ENCODE measurements at places on chromosomes 16 and 17.
A peak's percentile ranks its signal among the peaks of the same experiment; 100 is the strongest.

- no peak for DNase-seq
These were observed 10.1 kb upstream of the COG1 start for GRCh38 chr17:73182616-73183310.

- DNase-seq = no peak
These were observed 227.2 kb upstream of the MON1B start for GRCh38 chr16:76963614-76964315.

GRCh38 chr16:17343728-17344127, 127.0 kb downstream of the XYLT1 start:
- no peak for DNase-seq

GRCh38 chr16:8714174-8714573, 39.8 kb downstream of the ABAT start:
- no peak for DNase-seq

DNA sequence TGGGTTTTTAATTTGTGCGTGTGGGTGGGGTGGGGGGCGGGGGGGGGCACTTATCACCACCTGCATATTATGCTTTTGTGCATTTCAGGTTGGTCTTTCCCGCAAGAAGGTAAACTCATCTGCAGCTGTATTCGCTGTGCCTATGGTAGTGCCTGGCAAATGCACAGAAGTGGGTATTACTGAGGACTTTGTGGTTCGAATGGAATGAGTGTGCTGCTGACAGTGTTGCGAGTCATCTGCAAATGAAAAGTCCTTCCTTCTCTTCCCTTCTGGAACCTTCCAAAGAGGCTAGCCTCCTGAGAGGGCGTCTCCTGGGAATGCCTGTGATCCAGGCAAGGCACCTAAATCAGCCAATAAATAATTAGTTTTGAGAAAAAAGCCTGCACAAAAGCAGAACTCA, 532.9 kb downstream of the MAF start:
- DNase-seq = no peak

DNA sequence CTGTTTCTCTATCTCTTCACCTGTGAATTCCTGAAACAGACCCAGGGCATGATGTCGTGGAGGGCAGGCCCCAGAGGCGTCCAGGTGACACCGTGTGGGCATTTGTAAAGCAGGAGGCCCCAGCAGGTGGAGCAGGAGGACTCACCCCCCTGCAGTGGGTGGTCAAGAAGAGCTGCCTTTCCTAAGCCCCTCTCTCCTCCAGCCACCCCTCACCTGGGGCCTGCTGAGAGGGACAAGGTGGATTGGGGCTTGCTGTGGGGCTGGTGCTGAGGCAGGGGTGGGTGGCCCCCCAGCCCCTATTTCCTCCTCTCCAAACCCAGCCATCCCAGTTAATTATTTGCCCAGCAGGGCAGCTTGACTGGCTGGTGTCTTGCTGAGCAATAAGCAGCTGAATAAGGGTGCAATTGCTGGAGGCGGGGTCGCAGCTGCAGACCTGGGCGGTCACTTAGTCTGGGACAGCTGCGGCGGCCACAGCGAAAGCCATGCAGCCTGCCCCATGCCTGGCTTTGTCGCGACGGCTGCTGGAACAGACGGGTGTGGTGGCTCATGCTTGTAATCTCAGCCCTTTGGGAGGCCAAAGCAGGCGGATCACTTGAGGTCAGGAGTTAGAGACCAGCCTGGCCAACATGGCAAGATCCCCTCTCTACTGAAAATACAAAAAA, 56.4 kb downstream of the JPH3 start:
- no peak for DNase-seq

DNA sequence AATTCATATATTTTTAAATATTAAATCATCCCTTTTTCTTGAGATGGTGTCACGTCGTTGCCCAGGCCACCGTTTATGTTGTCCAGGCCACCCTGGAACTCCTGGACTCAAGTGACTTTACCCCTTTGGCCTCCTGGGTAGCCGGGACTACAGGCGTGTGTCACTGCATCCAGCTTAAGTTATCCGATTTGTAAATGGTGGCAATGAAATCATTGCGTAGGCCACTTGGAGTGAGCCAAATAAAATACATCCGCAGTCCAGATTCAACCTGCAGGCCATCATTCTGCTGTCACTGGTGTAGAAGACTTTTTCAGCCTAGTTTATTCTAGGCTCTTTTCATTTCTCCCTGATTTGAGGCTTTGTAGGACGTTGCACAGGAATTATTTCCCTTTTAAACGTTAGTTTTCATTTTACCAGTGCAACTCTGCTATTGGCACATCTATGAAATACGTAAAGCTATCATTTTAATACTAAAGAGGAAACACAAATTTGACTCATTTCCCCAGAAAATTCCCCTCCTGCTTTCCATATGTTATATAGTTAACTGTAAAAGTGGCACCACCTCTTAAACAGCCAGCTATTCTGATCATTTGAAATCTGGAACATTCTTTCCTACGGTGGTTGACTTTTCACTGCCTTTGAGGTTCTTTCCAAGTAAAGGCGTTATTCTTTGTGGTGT, 449.8 kb downstream of the MAF start:
- no peak for DNase-seq

- DNase-seq = no peak
These were observed 818 bp downstream of the DNAJC7 start for GRCh38 chr17:42016411-42016831.

DNA sequence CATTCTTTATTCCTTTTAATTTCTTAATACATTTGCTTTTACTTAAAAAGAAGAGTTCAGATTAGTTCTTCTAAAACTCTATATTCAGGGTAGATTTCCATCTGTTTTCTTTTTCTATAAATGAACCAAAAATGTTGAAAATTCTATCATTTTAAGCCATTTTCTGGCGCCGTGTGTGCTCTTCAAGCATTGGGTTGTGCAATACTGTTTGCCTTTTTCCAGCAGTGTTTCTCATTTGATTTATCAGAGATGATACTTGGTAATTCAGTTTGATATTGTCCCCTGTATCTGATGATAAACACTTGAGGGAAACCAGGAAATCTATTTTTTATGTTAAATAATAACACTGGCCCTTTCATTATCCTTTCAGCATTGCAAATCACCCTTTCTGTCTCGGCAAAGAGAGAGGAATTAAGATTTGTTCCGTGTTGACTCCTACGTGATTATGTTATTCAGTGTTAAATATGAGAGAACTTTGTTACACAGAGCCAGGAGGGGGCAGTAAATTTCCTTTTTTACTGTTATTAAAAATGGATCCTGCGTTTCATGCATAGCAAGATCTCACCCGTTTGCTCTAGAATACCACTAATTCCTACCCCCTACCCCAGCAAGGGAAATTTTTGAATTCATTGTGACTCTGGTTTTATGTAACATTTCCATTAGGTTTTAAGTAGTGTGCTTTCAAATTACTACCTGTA, 606.9 kb upstream of the RBFOX1 start:
- DNase-seq = no peak

GRCh38 chr17:30550512-30551273, 73.5 kb downstream of the GOSR1 start:
- DNase-seq = no peak

GRCh38 chr16:52068447-52069074, 478.4 kb downstream of the TOX3 start:
- DNase-seq = no peak

DNA sequence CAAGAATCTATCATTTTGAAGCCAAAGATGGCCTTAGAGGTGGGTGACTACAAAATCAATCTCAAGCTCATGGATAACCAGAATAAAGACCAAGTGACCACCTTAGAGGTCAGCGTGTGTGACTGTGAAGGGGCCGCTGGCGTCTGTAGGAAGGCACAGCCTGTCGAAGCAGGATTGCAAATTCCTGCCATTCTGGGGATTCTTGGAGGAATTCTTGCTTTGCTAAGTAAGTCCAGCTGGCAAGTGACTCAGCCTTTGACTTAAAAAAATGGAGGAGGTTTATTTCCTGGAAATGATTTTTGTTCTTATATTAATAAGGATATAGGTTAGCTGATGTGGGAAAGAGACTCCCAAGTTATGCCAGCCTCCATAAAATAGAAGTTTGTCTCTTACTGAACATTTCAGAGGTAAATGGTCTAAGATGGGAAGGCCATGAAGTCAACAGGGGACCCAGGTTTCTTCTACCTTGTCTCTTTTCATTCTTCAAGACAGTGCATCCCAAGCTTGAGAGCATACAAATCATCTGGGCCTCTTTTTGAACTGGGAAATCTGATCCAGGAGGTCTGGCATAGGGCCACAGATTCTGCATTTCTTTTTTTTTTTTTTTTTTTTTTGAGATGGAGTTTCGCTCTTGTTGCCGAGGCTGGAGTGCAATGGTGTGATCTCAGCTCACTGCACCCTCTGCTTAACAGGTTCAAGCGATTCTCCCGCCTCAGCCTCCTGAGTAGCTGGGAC, 19.8 kb upstream of the TANGO6 start:
- no peak for DNase-seq

DNA sequence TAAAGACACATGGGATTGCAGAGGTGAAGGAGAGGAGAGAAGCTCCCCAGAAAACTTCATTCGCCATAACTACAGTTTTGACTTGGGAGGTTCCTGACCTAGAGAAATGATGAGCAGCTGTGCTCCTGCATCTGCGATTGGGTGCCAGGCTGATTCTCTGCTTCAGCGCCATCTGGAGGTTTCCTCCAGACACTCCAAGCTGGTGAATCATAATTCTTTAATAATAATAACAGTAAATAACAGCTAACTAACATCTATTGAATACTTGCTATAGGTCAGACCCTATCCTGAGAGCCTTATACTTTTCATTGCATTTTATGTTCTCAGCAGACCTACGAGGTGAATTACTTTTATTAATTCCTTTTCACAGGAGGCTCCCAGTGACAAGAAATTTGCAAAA, 575.8 kb downstream of the TOX3 start:
- no peak for DNase-seq

- no peak for DNase-seq
These were observed 1.0 kb downstream of the MSI2 start for GRCh38 chr17:57257195-57257894.

DNA sequence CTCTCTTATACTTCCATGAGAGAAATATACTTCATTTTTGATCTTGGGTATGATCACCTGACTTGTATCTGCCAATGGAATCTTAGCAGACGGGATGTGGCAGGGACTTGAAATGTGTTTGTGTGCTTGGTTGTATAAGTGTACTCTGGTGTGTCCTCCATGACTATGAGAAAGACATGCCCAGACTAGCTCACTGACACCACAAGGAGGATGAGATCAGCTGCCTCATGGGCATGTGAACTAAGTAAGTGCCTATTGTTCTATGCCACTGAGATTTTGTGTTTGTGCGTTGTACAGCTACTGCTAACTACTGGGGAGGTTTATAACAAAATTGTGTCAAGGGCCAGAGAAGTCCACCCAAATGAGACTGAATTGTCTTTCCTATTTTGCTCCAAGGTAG, 402.2 kb upstream of the SALL1 start:
- no peak for DNase-seq

DNA sequence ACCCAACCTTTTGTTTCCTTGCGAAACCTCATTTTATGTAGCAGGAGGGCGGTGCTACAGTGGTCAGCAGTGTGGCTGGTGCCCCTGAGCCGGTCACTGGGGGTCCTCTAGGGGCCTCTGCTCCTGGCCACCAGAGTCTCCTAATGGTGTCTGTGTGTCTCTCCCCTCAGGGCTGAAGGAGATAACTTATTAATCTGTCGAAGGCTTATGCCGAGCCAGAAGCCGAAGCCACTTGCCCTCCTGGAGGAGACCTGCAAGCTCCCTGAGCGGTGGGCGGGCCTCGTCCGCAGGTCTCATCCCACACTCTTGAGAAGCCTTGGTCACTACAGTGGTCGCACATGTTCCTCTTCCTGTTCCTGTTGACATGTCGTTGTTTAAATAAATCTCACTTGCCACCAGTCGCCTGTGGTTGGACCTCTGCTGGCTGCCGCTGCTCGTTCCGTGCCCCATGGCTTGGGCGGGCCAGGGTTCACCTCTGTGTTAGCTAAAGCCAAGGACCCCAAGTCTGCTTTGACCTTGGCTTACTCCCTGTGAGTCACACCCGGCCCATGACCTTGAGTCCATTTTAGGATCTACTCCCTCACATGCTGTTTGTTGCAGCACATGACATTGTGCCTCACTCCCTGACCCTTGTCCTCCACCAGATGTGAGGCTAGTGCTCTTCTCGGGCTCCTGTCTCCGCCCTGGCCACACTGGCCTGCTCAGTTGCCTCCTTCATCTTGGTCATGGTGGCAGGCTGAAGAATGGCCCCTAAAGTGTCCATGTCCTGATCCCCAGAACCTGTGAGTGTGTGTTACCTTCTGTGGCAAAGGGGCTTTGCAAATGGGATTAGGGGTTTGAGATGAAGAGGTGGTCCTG, 38.7 kb upstream of the AQP8 start:
- no peak for DNase-seq

GRCh38 chr17:48113201-48113676, 5.7 kb downstream of the SNX11 start:
- peak; percentile 34 for DNase-seq

- no peak for DNase-seq
These were observed 10.7 kb downstream of the RPRML start for GRCh38 chr17:46968224-46968834.

Measured in activated CD4-positive, alpha-beta T cell treated with anti-CD3 and anti-CD28 coated beads for 4 hours (primary cell).